Stimulated activated CD4-positive, alpha-beta T cell treated with anti-CD3 and anti-CD28 coated beads, TNF-alpha, amount 100 ng/mL, for 1 hour (primary cell): ENCODE measurements at places on chromosomes 2 and 18.

GRCh38 chr2:55876429-55877086 is 47.0 kb downstream of the EFEMP1 start:
- no peak for DNase-seq

GRCh38 chr2:234528410-234529148 is 31.7 kb upstream of the ARL4C start:
- no peak for DNase-seq

DNA sequence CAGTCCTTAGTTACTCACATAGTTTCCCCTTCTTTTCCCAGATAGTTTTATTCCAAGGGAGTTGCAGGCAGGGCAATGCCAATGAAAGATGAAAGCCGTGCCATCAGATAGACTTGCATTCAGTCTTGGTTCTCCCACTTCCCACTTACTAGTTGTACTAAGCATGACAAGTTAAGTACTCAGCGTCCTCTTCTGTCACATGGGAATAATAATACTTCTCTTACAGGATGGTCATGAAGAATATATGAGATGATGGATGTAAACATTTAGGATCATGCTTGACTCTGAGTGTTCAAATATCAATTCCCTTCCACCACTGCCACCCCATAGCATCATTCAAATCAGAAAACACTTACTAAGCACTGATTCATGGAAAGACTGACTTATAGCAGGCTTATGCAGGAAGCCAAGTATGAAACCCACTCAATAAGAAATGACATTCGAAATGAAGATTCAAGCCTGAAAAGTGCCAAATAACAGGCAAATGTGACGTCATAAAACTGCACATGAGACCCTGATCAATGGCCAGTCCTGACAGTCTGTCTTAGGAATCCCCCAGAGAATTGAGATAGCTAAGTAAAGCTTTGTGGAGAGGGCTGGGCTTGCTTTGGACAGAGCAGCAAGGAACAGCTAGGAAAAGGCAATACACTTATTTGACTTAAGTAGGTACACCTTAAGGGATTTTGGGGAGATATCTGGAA is 11.1 kb upstream of the EVA1A start:
- DNase-seq = no peak

DNA sequence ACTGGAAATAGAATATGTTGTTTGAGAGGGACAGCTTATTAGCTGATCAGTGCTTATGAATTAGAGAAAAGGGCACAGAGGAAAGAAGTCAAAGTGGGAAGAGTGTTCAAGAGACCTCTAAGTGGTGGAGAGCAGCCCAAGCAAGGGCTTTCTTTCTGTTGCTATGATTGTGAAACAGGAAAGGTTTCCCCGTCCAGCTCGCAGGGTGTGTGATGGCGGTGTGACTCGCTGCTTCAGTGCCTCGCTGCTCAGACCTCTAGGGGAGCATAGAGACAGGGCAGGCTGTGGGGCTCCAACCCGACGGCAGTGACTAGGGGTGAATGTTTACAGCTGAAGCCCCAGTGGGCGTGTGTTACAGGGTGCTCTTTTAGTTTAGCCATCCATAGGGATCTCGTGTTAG is 166.5 kb upstream of the COPS8 start:
- no peak for DNase-seq

DNA sequence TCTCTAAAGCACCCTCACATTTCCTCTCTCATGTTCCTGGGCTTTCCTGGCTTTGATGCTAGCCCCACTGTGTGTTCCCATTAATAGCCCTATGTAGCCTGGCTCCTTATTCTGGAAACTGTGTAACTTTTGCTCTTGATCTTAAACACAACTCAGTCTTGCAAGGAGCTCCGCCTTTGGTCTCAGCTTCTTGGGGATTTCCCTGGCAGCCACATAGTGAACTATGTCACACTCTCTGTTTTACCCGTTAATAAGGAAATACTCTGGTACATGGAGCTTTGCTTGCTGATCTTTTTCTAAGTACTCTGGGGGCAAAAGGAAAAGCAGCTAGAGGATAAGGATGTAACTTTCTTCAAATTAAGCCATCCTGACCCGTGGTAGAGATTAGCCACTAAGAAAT is 259.3 kb downstream of the NEDD4L start:
- DNase-seq = no peak

- no peak for DNase-seq
Observed at GRCh38 chr2:105574796-105575344, 169.8 kb upstream of the NCK2 start.

DNA sequence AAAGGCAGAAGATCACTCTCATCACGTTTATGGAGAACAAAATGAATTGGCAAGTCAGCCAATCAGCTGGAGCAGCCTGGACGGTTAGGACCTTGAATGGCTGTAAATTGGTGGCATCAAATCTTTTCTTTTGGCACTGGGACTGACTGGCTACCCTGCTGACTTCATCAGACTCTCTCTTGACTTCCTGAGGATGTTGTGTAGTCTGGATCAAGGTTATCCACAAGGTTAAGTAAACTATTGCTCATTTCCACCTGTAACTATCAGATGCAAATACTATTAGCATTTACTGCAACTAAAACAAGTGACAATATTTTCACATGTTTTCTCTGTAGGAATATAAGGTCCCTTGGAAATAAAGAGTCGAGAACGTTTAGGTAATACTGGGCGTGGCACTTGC is 134.3 kb upstream of the RASGRP3 start:
- DNase-seq = no peak

GRCh38 chr2:205892251-205892655 is 193.7 kb downstream of the INO80D start:
- DNase-seq = no peak

DNA sequence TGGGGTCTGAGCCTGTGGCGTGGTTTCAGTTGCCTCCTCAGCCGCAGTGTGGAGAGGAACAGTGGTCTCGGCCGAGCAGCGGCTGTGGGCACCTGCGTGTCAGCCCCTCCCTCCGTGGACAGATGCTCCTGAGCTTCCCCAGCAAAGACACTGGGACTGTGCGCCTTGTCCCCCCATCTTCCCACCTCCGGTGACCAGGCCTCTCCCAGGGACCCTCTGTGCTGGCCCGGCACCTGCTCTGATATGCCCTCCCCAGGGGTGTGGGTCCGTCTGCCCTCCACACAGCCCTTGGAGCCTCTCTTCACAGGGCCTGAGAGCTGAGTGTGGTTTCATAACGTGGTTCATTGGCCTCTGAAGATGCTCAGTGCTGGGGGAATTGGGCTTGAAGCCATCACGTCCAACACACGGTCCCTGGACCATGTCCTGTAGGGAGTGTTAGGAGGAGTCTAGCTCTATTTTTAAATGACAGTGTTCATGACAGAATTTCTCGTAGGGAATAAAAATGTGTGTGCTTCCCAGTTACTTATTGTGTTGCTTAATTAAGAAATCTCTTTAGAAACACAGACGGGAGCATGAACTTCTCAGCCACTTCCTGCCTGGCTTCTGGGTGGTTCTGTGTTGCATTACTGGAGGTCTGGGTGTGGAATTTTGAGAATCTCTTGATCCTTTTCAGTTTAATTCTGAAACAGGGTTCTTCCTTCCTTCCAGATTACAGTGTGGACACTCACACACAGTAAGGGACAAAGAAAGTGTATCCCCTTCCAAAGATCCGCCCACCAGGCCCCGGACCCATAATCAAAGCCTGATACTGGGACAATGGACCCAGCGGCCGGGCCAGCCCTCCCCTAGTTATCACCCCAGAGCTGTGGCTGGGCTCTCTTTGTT is 110.7 kb downstream of the NFATC1 start:
- no peak for DNase-seq

- no peak for DNase-seq
Observed at GRCh38 chr2:66899648-66900047, 464.7 kb downstream of the MEIS1 start.

DNA sequence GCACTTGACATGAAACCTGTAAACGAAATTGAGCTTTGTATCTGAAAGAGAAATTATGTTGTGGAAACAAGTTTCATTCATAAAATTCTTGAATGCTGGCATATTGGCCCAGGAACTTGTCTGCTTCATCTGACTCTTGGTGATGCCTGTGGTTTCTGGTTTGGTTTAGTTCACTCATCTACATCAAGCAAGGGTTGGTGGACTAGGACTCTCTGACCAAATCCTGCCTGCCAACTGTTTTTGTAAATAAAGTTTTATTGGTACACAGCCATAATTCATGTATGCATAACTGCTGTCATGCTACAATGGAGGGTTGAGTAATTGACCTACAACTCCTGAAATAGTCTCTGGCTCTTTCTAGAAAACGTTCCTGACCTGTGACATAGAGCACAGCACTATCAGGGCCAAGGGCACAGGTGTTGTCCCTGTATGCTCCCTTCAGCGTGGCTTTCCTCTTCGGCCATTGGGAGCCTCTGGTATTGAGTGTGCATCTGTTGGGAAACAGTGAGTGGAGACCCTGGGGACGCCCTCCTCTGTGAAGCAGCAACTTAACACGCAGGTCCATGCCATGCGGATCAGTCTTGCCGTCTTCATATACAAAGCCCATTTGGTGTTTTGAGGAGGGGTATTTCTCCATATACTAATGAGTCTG is 226.3 kb downstream of the SH3RF3 start:
- DNase-seq = no peak

DNA sequence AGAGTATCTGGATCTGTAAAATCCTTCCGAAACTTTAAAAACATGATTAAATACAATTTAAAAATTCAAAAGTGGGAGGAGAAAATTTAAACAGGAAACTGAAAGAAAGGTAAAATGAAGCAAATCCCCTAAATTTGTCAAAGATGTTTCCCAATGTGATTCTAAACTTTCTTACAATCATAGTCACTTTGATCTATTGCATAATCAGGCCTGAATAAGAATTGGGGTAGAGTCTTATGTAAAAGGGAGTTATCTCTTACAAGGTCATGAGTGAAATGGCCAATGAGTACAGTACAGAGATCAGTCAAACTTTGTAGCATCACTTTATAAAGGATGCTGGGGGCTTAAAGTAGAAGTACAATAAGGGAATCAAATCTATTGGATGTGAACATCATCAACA is 1657.7 kb upstream of the CELF4 start:
- no peak for DNase-seq

GRCh38 chr2:11196246-11196645 is 41.0 kb downstream of the SLC66A3 start:
- no peak for DNase-seq

DNA sequence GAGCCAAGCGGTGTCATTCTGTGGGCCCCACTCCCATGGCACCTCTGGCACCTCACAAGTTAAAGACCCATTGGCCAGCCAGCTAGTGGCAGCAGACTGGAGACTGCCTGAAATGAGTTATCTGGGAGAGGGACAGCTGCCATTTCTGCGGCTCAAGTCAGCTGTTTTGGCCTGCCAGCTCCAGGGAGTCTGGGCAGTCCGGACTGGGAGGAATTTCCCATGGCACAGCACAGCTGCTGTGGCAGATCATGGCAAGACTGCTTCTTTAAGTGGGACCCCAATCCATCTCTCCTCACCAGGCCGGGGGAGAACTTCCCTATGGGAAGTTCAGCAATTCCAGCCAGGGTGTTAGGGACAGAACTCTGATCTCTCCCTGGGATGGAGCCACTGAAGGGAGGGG is 2187.6 kb upstream of the CELF4 start:
- no peak for DNase-seq

DNA sequence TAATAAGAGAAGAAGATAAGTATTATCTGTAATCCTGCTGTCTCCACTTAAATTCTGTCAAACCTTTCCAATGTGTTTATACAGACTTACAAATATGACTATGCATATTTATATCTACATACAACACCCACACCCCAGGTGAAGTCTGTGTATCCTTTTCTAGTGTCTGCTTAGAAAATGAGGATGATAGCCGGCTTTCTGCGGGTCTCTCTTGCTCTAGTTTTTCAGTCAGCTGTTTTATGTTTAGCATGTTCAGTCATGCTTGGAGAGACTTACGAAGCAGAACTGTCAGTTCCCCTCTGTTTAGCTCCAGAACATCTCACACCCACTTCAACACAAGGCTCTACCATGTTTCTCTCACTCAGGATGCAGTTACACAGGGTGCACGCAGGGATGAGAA is 137.3 kb upstream of the NFATC1 start:
- no peak for DNase-seq

GRCh38 chr18:1094409-1094808 is 189.7 kb downstream of the ADCYAP1 start:
- DNase-seq = no peak
